Activated naive CD4-positive, alpha-beta T cell treated with anti-CD3 and anti-CD28 coated beads for 36 hours (primary cell): ENCODE measurements at places on chromosomes 3 and 15. TPM values are rescaled to one million over a fixed set of nuclear protein-coding genes. Genes with fewer than 3 reads are reported as not detected.

DNA sequence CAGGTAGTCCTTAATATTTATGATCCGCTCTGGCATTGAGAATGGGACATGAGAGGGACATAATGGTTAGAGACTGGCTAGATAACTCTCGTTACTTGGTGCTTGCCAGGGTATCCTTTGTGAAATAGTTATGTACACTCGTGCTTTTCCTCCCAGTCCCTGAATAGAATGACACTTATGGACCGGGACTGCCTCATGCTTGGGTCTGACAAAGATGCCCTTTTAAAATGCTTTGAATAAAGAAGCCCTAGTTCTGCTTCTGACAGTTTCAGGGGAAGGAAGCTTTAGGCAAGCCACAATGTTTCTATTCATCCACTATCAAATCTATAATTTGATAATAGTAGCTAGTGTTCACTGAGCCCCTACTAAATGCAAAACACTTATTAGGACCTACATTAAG is 29.4 kb downstream of the POLR2M start:
- DNase-seq, result no peak

Gene ILDR1
- not detected for total RNA-seq

GRCh38 chr3:37526511-37526910 is 335.2 kb upstream of the CTDSPL start:
- no peak for DNase-seq

DNA sequence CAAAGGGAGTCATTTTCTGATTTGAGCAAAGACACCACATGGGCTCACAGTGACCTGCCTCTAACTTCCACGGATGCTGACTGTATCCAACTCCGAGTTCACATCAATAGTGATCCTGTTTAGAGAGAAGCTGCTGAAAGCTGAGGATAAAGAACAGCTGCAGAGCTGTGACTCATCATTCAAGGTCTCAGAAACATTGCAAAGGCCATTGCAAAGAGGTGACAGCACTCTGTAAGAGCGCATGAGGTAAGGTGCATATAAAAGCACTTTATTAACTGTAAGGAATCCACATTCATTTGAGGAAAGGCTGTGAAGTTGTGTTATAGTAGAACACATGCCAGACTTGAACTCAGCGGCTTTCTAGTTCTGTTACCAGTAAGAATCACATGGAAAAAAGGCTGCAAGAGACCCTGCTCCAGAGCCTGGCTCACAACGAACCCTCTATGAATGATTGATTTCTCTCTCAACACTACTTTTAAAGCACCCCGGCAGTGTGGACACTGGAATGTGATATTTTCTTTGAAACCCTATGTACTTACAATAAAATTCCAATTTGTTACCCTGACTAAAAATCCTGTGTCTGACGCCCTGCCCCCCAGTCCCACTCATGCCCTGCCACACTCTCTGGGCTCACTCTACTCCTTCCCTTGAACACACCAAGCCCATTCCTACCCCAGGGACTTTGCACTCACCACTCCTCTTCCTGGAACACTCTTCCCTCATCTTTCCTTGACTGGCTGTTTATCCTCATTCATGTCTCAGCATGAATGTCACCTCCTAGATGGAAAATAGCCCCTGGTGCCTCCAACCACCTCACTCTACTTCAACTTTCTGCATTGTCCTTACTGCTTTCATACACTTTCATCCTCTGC is 111.2 kb downstream of the LSM3 start:
- DNase-seq, result no peak

GRCh38 chr3:177062052-177062732 is 135.1 kb downstream of the TBL1XR1 start:
- no peak for DNase-seq

GRCh38 chr3:163924600-163924999 is 1153.7 kb downstream of the SI start:
- DNase-seq, result no peak

GRCh38 chr15:67241132-67241855 is 13.2 kb downstream of the AAGAB start:
- peak; percentile 65 for DNase-seq

GRCh38 chr15:78739996-78740903 is 71.0 kb downstream of the ADAMTS7 start:
- DNase-seq, result peak; percentile 79

- DNase-seq, result no peak
Observed at GRCh38 chr15:28191832-28192231, 92.7 kb upstream of the OCA2 start.

- DNase-seq, result no peak
Observed at GRCh38 chr15:48325400-48325799, 5.8 kb upstream of the DUT start.
